ENCODE measurements at places on chromosomes 3 and 15. TPM values are rescaled to one million over a fixed set of nuclear protein-coding genes. Genes with fewer than 3 reads are reported as not detected.

Gene OXTR
- total RNA-seq, result 0.78 TPM

Gene CEMIP
- not detected for total RNA-seq

Gene PP2D1
- not detected for total RNA-seq

- H3K27me3 ChIP-seq, result peaks cover 20% of the 10 kb centered on the region
- H3K4me3 ChIP-seq, result no peak overlapping the region
- H3K36me3 ChIP-seq, result no peaks in the 10 kb centered on the region
- no peaks in the 10 kb centered on the region for H3K4me1 ChIP-seq
- H3K27ac ChIP-seq, result no peak overlapping the region
These were observed 33.1 kb upstream of the UBE2Q2 start for GRCh38 chr15:75809986-75810750.

DNA sequence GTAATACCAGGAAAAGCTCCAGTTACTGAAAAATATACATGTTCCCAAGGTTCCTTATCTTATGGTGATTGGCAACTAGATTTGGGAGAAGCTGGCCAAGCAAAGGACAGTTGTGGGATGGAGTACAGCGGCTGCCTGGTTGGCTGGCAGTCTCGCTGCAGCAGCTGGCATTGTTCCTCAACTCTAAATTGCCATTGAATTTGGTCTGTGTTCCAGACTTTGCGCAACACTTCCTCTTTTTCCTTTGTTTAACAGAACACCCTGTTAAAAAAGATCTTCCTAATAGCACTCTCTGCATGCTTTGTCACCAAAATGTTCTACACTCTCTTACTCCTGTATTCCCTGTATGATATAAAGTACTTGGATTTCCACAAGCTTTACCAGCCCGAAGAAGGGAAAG lies 420.6 kb upstream of the RBMS3 start:
- H3K27ac ChIP-seq, result no peak overlapping the region
- H3K4me1 ChIP-seq, result no peaks in the 10 kb centered on the region
- no peak overlapping the region for H3K4me3 ChIP-seq
- peaks cover 6% of the 10 kb centered on the region for H3K27me3 ChIP-seq
- no peak for DNase-seq

GRCh38 chr3:159252772-159253384 lies 451.0 kb downstream of the MFSD1 start:
- H3K4me1 ChIP-seq, result no peaks in the 10 kb centered on the region
- no peak overlapping the region for H3K4me3 ChIP-seq
- no peaks in the 10 kb centered on the region for H3K27me3 ChIP-seq
- H3K36me3 ChIP-seq, result no peaks in the 10 kb centered on the region
- no peak for DNase-seq

DNA sequence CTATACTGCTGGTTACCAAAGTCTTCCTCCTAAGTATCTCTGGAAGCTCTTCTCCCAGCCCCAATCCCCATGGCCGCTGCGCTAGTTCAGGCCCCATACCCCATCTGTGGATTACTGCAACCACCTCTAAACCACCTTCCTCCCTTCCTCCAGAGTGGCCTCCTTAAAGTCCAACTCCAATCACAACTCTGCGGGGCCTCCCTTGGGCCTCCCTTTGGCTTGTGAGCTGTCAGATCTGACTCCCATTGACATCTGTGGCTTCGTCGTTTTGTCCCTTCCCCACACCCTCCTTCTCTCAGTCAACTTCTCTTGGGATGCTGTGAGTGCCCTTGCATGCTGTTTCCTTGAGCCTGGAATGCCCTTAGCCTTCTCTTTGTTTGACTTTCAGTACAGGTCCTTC lies 9.3 kb upstream of the HRH1 start:
- peaks cover 11% of the 10 kb centered on the region for H3K4me1 ChIP-seq
- H3K27ac ChIP-seq, result no peak overlapping the region
- DNase-seq, result no peak
- no peaks in the 10 kb centered on the region for H3K36me3 ChIP-seq
